Mesothelial cell of epicardium (in vitro differentiated cells): ENCODE measurements at places on chromosomes 1 and 21. TPM values are rescaled to one million over a fixed set of nuclear protein-coding genes. Genes with fewer than 3 reads are reported as not detected.

The LRRC71 gene
- total RNA-seq: 0.11 to 0.34 TPM (median 0.13 TPM) in 3 replicates

The FCRL6 gene
- 0.60 to 0.62 TPM (median 0.61 TPM) in 3 replicates for total RNA-seq

The SMPDL3B gene
- 7.4 to 8.8 TPM (median 8.4 TPM) in 3 replicates for total RNA-seq

The C1orf105 gene
- total RNA-seq: 0.57 to 0.95 TPM in 2 of 3 replicates, not detected in the other

The MT1HL1 gene
- not detected in 3 replicates for total RNA-seq

The A3GALT2 gene
- total RNA-seq: 0.51 to 0.58 TPM (median 0.52 TPM) in 3 replicates

The CCT8 gene
- 166 to 174 TPM (median 171 TPM) in 3 replicates for total RNA-seq
